ENCODE measurements at places on chromosomes 1 and 21. TPM values are rescaled to one million over a fixed set of nuclear protein-coding genes. Genes with fewer than 3 reads are reported as not detected.

Gene PALMD
- total RNA-seq = 34.2 TPM

Gene DISC1
- 3.7 TPM for total RNA-seq

Gene NBPF4
- total RNA-seq = not detected

- DNase-seq = no peak
Measured at GRCh38 chr1:202801175-202801574, 7.0 kb downstream of the KDM5B start.

DNA sequence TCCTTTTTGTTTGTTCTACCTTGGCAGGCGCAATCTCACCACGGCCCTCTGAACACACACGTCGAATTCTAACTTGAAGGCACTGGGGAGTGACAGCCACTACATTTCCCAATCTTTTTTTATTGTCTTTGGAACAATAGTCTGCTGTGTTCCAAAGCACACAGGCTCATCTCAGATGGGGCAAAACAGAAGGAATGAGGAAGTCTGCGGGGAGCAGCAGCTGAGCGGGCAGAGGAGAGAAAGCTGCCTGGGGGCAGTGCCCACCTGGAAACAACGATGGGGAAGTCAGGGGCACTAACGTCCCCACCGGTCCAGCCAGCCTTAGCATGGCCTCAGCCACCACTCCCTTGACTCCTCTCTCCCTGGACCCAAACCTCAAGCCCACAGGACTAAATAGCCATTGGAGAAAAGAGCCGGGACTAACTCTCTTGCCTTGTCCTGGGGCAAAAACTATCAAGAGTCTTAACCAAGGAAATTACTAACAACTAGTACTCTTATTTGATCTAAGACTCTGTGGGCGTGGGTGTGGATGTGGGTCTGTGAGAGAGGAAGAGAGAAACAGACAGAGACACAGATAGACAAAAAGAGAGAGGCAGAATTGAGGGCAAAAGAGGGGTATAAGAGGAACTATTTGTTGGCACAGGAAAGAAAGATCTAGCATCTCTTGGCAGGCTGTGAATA lies 34.2 kb downstream of the SYF2 start:
- no peak for DNase-seq

- no peak for DNase-seq
Measured at GRCh38 chr21:31140676-31141075, 102.4 kb upstream of the KRTAP19-8 start.

- DNase-seq = no peak
Measured at GRCh38 chr1:53188099-53188498, 8.5 kb upstream of the CPT2 start.

- DNase-seq = no peak
Measured at GRCh38 chr1:221714227-221715152, 27.4 kb downstream of the DUSP10 start.

- DNase-seq = no peak
Measured at GRCh38 chr1:109368464-109368863, 29.3 kb downstream of the SORT1 start.
